Pulmonary artery endothelial cell (primary cell): ENCODE measurements at places on chromosomes 3 and 15. TPM values are rescaled to one million over a fixed set of nuclear protein-coding genes. Genes with fewer than 3 reads are reported as not detected.

- no peak for DNase-seq
Observed at GRCh38 chr15:23687143-23687470, at the start of gene NDN. TSS of gene NDN (minus strand) at chr15:23687305. CDS start at chr15:23687217, 88 bp downstream.

- DNase-seq = no peak
Observed at GRCh38 chr3:114690911-114691310, 397.1 kb downstream of the TIGIT start.

- DNase-seq = no peak
Observed at GRCh38 chr3:116378077-116378476, 67.2 kb downstream of the LSAMP start.

DNA sequence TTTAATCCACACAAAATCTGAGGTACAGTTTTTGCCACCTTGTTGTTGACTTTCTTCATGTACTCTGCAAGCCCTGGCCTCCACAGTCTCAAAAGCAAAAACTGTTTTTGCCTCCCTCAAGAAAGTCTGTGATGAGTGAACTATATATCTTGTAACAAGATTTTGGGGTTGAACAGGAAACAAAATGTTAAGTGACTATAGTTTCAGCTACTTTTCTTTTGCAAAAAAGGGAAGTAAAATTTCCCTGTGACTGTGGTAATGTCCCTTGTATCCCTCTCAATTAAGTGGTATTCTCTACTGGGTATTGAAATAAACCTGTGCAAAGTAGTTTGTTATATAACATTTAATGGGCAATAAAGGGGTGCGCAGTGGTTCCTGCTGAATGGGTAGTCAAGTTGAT, 21.3 kb upstream of the SCAANT1 start:
- no peak for DNase-seq

Gene GOLGA8B
- 11.2 and 14.6 TPM in 2 replicates for total RNA-seq

DNA sequence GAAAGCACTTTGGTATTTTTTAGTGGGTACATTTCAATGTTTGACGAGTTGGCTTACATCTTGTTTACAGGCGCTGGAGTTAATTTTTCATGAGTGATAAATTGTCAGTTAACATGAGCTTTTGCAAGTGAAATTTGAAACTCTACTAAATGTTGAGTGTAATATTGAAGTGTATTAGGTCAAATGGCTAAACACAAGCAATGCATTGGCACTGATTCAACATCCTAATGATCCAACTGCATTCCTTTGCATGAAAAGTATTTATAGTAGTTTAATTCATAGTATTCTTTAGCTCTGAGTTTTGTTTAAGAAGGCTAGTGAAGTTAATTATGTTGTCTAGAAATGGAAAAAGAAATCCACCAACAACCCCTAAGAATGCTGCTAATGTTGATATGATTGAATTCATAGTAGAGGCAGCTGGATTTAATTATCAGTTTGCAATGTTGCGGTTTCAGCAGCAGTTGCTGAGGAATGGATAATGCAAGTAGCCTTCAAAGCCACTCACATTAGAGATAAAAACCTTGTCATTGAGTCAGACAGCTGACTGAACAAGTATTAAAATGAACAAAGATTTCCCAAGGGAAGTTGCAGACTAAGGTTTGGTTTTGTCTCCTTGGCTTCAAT, 245.6 kb upstream of the GOLIM4 start:
- DNase-seq = no peak

GRCh38 chr15:58066042-58066867, 744 bp upstream of the ALDH1A2 start:
- DNase-seq = no peak

GRCh38 chr3:183629546-183630301, 5.7 kb upstream of the KLHL24 start:
- no peak for DNase-seq

DNA sequence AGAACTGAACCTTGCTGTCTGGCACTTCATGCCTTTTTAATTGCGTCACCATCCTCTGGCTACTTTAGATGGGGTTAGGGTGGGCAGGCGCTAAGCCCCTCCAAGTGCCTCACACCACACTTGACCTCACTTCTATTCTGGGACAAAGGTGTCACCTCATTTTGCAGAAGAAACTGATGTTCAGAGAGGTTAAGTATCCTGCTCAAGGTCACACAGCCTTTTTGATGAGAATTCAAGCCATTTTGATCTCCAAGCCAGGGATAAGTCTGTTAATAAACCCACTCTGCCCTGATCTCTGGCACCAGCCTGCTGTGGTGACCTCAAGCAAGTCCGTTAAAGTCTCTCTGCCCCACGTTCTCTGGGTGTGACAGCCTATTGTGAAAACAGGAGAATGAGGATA, 58.8 kb upstream of the PRR23C start:
- no peak for DNase-seq

DNA sequence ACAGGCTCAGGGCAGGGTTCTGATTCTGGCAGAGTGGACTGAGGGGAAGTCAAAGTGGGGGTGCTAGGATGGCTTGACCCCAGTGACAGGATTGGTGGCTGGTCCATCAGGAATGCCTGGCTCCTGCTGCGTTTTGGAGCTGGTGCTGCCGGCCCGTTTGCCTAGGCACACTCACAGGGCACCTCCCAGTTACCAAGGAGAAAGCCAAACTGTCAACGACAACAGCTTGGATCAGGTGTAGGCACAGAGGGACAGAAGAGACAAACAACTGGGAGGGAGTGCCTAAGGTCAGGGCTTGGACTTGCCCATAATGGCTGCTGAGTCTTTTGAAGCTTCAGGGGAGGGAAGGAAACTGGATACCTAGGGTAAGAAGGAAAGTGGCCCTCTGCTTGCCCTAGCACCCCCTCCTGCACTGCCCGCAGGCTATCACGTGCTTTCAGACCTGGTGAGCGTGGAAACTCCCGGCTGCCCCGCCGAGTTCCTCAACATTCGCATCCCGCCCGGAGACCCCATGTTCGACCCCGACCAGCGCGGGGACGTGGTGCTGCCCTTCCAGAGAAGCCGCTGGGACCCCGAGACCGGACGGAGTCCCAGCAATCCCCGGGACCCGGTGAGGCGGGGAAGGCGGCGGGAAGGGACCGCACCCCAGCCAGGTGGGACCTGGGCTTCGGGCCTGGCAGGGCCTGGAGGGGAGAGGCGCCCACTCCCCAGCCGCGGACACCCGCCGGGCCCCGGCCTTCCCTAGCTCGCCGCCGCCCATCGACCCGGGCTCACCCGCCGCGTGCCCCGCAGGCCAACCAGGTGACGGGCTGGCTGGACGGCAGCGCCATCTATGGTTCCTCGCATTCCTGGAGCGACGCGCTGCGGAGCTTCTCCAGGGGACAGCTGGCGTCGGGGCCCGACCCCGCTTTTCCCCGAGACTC, 5.1 kb downstream of the DUOX1 start:
- DNase-seq = no peak

DNA sequence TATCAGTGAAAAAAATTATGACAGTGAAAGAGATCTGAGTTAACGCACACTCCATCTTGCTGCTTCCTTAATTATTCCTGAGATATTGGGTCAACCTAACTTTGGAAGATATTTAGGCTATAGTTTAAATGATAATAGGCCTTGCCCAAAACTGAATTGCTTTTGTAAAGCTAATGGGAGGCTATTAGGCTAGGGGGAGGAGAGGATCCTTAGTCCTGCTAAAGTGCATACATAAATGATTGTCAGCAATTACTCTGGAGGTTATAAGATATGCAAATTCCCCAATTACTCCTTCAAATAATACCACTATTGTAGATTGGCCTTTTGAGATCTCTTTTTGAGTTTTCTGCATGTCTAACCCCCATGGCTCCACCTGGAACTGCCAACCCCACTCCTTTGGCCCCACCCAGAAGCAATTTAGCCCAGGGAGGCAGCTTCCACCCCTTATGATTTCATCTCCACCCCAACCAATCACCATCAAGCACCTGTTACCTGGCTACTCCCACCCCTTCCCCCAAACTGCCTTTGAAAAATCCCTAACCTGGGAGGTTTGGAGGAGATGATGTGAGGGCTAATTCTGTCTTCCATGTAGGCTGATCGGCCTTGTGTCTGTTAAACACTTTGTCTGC, 509.3 kb upstream of the TGFBR2 start:
- DNase-seq = no peak

Gene CFAP100
- total RNA-seq = not detected in 2 replicates

Gene LEO1
- 23.1 and 36.6 TPM in 2 replicates for total RNA-seq

Gene IQCF2
- total RNA-seq = not detected in 2 replicates

Gene SMCO1
- 0.07 TPM in 1 of 2 replicates, not detected in the other for total RNA-seq

Gene SHC4
- 0.18 and 0.33 TPM in 2 replicates for total RNA-seq

GRCh38 chr3:46374755-46375154, 4.0 kb downstream of the CCR5 start:
- DNase-seq = no peak

Gene KCTD6
- 5.7 and 8.4 TPM in 2 replicates for total RNA-seq

GRCh38 chr15:56992725-56993124, 74.3 kb downstream of the TCF12 start:
- DNase-seq = no peak
